ENCODE measurements at places on chromosomes 1 and 21.

- no peaks in the 10 kb centered on the region for H3K4me1 ChIP-seq
- H3K36me3 ChIP-seq, result no peaks in the 10 kb centered on the region
- no peak overlapping the region for H3K4me3 ChIP-seq
- no peak for DNase-seq
- H3K27me3 ChIP-seq, result no peaks in the 10 kb centered on the region
These were observed 115.4 kb downstream of the SMYD2 start for GRCh38 chr1:214396330-214396729.

GRCh38 chr1:76012341-76013205 is 62.0 kb upstream of the ST6GALNAC3 start:
- no peak for DNase-seq
- H3K36me3 ChIP-seq, result no peaks in the 10 kb centered on the region

DNA sequence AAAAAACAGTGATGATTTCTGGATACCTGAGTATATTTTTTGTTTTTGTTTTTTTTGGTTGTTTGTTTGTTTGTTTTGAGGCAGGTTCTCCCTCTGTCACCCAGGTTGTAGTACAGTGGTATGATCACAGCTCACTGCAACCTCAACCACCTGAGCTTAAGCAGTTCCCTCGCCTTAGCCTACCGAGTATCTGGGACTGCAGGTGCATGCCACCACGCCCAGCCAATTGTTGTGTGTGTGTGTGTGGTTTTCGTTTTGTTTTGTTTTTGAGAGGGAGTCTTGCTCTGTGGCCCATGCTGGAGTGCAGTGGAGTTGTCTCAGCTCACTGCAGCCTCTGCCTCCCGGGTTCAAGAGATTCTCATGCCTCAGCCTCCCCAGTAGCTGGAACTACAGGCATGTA is 55.3 kb upstream of the RCC1 start:
- peaks cover 19% of the 10 kb centered on the region for H3K4me1 ChIP-seq
- H3K36me3 ChIP-seq, result no peaks in the 10 kb centered on the region
- H3K27me3 ChIP-seq, result no peaks in the 10 kb centered on the region
- no peak for DNase-seq
- H3K4me3 ChIP-seq, result no peak overlapping the region
- H3K27ac ChIP-seq, result peak overlapping the region; percentile 0

- H3K4me3 ChIP-seq, result no peak overlapping the region
- DNase-seq, result no peak
- no peak overlapping the region for H3K27ac ChIP-seq
- no peaks in the 10 kb centered on the region for H3K36me3 ChIP-seq
These were observed 155.6 kb downstream of the SDCCAG8 start for GRCh38 chr1:243411472-243411871.

DNA sequence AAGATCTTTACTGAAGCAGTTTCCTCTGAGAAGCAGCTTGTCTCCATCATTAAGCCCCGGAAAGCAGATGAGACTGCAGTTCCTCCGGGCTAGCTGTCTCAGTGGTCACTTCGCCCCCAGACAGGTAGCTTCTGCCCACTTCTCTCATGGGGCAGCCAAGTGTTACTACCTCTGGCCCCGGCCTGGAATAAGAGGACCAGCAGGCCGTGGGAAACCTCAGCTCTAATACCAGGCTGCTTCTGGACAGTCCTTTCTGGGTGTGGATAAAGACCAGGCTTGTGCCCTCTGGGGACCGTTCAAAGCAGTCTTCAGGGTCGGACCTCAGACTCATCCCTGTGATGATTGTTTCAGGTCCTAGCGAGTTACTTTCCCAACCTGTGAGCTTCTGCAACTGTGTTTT is 54.8 kb downstream of the RUNX3 start:
- no peak overlapping the region for H3K4me3 ChIP-seq
- H3K4me1 ChIP-seq, result peaks cover 8% of the 10 kb centered on the region
- DNase-seq, result no peak
- no peaks in the 10 kb centered on the region for H3K27me3 ChIP-seq
